ENCODE measurements at places on chromosomes 13 and 19.

GRCh38 chr13:71871176-71871754 is 4.3 kb upstream of the DACH1 start:
- no peak for DNase-seq

DNA sequence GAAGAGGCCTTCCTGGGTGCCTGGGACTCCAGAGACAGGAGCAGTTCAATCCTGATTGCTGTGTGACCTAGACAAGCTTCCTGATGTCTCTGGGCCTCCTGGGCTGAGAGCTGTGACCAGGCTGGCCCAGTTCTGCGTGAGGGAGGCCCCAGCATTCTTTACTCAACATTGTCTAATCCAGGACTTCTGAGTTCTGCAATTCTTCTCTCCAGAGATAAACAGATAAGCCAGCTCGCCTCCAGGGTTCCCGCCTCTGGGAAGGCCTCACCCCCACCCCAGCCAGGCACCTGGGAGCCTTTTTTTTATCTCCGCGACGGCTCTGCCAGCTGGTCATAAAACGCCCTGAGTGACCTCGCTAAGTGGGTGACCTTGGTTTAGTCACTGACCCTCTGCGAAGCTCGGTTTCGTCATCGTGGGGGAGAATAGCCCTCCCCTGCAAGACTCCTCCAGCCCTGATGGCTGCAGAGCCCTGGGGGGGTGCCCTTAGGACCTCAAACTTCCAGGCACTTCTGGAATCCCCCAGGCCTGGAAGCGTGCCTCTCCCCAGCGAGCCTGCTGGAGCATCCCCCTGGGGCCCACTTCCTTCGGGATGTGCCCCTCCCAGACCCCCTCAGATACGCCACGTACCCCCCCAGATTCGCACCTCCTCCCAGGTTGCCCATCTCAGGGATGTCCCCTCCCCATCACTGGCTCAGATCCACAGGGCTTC is 1.9 kb downstream of the SULT2B1 start:
- DNase-seq: peak; percentile 91

GRCh38 chr13:30072818-30073186 is 222.4 kb upstream of the UBL3 start:
- DNase-seq: no peak

DNA sequence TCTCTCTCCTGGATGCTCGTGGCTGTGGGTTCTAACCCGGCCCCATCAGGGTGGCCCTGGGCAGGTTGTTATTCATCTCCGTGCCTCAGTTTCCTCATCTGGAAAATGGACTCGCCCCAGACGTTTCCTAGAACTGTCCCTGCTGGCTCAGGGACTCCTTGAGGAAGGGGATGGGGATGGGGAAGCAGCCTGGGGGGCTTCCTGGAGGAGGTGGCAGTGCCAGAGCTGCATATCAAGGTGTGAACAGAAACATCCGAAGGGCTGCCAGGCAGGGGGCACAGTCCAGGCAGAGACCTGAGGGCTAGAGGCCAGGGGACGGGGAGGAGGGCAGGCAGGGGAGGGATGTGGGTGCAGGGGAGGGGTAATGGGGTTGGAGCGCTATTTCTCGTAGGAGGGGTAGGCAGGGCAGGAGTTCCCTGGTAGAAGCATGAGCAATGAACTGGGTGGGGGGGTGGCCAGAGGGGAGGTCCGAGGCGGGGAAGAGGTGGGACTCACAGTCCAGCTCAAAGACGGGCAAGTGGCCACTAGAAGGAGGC is 3.6 kb upstream of the ELANE start:
- DNase-seq: no peak

DNA sequence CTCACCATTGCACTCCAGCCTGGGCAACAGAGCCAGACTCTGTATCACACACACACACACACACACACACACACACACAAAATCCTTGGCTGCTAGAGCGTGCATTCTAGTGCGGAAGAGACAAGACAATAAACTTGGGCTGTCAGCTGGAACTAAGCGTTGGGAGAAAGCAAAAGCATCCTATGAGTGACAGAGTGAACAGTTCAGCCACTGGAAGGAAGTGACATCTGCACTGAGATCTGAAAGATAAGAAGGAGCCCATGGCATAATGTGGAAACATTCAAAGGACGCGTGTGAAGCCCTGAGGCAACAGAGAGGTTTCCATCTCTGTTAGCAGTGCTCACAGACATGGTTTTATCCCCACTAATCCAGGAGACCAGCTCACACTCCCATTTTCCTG is 3.5 kb upstream of the SLC1A5 start:
- DNase-seq: peak; percentile 92

GRCh38 chr19:28334419-28334818 is 878.5 kb downstream of the UQCRFS1 start:
- no peak for DNase-seq

DNA sequence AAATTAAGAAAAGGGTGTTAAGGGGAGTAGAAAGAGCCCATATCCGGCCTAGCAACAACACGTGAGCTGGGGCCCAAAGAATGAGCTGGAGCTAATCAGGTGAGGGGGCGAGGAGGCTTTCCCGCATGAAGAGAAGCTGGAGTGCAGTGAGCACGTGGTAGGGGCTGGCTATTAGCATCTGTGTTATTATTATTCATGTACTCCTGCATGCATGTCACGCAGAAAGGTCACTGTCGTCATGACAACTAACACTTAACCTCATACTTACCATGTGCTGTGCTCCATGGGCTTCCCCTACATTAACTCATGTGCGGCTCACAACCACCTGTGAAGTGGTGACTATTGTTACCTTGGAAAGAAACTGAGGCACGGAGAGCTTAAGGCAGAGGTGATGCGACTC is 227.6 kb upstream of the UBL3 start:
- no peak for DNase-seq

- DNase-seq: peak; percentile 39
Observed at GRCh38 chr13:36344173-36344572, 2.0 kb downstream of the SPART start.

- peak; percentile 97 for DNase-seq
Observed at GRCh38 chr19:3573858-3574637, 1.3 kb downstream of the HMG20B start.

DNA sequence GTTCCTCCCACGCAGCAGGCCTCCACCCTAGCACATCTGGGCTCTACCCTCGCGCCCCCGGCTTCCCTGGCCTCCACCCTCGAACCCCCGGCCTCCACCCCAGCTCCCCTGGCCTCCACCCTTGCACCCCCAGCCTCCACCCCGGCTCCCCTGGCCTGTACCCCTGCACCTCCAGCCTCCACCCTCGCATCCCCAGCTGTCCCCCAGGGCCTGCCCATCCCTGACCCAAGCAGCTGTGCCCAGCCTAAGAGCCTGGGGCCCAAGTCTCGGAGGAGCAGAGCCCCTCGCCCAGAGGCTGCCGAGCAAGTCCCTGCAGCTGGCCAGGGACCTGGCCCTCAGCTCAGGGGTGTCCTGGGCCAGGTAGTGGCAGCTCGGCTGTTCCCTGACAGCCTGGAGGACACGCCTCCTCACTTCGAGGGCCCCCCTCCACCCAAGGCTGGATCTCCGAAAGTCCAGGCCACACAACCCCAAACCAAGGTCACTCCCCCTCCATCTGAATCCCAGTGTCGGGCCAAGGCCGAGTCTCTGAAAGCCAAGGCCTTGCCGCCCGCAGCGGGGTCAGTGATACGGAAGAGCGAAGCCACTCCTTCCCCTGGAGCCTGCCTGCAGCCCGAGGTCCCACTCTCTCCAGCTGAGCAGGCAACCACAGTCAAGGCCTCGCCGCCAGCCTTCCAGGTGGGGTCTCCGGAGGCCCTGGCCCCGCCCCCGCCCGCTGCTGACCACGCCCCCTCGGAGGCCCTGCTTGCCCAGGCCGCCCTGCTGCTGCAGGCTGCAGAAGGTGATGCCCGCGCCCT is 7.9 kb upstream of the ARHGAP33 start:
- DNase-seq: no peak

- peak; percentile 11 for DNase-seq
Observed at GRCh38 chr13:102878481-102878880, 32.6 kb downstream of the ERCC5 start.

GRCh38 chr19:31332096-31332495 is 17.1 kb downstream of the TSHZ3 start:
- peak; percentile 67 for DNase-seq

DNA sequence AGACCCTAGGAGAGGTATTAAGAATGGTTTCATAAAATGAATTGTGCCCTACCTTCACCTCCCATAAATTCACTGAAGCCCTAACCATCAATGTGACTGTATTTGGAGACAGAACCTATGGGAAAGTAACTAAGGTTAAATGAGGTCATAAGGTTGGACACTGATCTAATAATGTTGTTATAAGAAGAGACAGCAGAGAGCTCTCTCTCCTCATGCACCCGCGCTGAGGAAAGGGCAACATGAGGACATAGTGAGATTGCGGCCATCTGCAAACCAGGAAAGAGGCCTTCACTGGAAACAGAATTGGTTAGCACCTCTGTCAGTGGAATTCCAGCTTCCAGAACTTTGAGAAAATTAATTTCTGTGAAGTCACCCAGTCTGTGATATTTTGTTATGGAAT is 1396.1 kb upstream of the MIR17HG start:
- no peak for DNase-seq

GRCh38 chr13:29791997-29792780 is 58.2 kb downstream of the UBL3 start:
- peak; percentile 18 for DNase-seq

DNA sequence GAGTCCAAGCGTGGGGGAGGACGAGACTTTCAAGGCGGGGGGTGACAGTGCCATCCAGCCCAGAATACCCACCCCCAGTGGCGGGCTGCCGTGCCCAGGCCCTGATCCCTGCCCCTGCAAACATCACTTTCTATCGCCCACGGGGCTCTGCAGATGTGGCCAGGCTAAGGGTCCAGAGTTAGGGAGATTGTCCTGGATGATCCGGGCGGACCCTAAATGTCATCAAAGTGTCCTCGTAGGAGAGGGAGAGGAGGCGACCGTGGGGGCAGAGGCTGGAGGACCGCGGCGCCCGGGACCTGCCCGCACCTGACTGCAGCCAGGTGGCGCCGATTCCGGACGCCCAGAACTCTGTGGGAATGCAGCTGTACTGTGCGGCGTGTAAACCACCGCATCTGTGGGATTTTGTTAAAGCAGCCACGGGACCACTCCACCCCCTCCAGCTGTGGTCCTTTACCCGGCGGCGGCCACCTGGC is 32.4 kb downstream of the GJA3 start:
- DNase-seq: no peak

DNA sequence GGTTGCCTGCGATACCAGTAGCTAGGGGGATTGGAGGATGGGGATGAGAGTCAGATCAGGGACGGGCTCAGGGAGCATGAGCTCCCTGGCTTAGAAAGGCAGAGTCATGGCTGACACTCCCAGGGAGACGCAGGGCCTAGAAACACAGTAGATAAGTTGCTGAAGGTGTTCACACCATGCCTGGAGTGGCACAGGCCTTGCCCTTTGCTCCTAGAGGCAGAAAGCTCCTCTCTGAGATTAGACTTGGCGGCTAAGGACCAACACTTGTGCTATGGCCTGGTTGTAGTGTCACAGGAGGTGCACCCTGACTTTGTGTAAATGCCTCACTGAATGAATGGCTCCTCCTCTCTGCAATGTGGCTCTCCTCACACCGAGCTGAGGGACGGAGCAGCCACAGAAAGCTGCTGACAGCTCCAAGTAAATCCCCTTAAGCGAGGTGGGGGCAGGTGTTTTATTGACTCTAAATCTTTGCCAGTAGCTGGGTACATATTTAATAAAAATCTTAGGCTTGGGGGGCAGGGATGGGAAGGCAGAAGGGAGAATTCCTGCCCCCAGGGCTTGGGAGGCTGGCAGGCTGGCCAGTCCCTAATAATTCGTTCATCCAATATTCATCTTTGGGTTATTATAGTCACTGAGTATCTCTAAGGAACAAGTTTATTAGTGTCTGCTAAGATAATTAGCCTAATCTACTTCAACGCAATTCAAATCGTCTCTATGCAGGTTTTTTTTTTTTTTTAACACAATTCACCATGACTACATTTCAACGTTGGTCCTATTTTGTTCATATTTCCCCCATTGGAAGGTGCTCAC is 54.9 kb downstream of the SIAH3 start:
- no peak for DNase-seq

GRCh38 chr13:34001389-34001788 is 183.4 kb downstream of the RFC3 start:
- no peak for DNase-seq

DNA sequence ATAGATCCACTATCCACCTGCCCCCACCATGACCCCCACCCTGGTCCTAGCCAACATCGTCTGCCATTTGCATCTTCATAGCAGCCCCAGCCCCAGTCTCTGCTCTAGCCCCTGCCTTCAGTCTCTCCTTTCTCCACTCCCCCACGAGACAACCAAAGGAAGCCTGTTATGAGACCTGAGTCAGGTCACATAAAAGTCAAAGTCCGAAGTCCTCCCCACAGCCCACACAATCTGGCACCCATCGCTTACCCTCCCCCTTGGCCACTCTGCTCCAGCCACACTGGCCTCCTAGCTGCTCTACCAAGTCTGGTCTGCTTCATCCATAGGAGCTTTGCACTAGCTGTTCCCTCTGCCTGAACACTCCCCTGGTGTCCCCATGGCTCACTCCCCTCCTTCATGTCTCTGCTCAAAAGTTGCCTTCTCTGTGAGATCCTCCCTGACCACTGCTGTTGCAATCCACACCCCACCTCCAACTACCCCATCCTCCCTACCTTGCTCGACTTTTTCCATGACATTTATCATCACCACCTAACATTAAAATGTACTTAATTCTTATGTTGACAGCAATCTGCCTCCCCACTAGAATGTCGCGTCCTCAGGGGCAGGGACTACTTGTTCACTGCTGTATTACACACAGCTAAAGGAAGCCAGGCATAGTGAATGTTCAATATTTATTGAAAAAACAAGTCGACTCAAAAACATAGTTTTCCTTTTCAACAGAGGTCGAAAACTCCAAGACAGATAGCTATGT is 1.2 kb upstream of the PLEKHG2 start:
- DNase-seq: peak; percentile 52

GRCh38 chr19:52735734-52736133 is 890 bp upstream of the ZNF611 start:
- peak; percentile 68 for DNase-seq

- no peak for DNase-seq
Observed at GRCh38 chr19:2534423-2535013, 58.6 kb downstream of the GADD45B start.

DNA sequence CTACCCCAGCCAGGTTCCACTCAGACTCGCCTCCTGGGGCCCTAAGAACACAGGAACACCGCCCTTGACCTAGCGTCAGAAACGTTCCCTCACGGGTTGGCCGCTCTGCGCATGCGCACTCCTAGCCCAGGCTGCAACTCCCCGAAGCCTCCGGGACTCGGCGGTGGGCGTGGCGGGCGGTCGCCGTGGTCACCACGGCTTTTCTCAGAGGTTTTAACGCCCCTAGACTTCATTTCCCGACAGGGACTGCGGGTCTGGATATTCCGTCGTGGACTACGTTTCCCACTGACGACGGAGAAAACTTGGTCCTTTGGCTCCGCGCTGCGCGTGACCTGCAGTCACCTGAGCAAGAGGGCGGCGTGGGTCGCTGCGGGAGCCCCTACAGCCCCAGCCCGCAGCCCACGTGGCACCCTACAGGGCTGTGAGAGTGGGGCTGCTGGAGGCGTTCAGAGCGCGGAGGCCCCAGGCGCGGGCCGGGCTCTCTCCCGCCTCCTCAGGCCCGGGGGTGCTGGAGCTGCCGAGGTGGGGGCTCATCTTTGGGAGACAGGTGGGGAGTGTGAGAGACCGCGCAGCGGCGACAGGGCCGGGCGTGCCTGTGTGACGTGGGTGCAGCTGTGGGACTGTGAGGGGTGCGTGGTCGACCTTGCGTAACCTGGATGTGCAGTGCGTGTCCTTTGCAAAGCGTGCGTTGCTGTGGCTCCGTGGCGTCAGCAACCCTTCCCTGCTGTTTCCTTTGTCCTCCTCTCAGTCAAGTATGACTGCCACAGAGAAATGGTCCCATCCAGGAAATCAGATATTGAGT is 38.0 kb upstream of the ZNF573 start:
- peak; percentile 24 for DNase-seq
